ENCODE measurements at places on chromosomes 2 and 18. TPM values are rescaled to one million over a fixed set of nuclear protein-coding genes. Genes with fewer than 3 reads are reported as not detected.

GRCh38 chr2:132460781-132461180, 44.2 kb downstream of the GPR39 start:
- H3K27me3 ChIP-seq: no peaks in the 10 kb centered on the region
- no peaks in the 10 kb centered on the region for H3K4me1 ChIP-seq
- no peak for DNase-seq
- H3K27ac ChIP-seq: no peak overlapping the region
- no peaks in the 10 kb centered on the region for H3K36me3 ChIP-seq

The NDC80 gene
- 43.7 TPM for total RNA-seq

DNA sequence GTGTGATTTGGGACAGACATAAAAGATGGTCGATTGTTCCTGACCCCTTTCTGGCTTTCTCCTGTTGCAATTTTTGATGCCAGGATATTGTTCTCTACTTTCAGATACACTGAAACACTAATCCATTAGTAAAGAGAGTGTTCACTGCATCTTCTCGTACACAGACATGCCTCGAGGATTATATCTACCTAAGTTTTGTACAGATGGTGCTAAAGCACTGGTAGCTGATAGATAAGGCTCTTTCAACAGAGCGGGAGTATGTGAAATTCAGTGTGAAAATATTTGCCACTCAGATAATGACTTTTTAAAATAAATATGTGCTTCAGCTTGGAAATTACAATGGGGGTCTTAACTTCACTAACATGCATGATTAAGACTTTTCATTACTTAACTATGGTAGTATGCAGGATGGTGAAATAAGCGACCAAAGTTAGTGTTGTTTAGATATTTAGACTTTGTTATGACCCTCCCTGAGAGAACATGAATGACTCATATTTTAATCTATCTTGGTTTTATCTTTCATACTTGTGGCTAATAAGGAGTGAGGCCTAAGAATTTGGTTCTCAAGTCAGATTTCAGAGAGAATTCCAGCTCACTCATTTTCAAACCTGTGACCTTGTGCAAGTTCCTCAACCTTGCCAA, 474.9 kb downstream of the NRXN1 start:
- H3K4me1 ChIP-seq: no peaks in the 10 kb centered on the region
- DNase-seq: no peak
- H3K4me3 ChIP-seq: no peak overlapping the region
- H3K36me3 ChIP-seq: no peaks in the 10 kb centered on the region

GRCh38 chr2:189086250-189086649, 93.3 kb downstream of the COL5A2 start:
- H3K4me1 ChIP-seq: no peaks in the 10 kb centered on the region
- H3K27me3 ChIP-seq: no peaks in the 10 kb centered on the region
- no peak for DNase-seq
- no peak overlapping the region for H3K27ac ChIP-seq
- H3K36me3 ChIP-seq: no peaks in the 10 kb centered on the region

The RNF181 gene
- total RNA-seq: 180 TPM

DNA sequence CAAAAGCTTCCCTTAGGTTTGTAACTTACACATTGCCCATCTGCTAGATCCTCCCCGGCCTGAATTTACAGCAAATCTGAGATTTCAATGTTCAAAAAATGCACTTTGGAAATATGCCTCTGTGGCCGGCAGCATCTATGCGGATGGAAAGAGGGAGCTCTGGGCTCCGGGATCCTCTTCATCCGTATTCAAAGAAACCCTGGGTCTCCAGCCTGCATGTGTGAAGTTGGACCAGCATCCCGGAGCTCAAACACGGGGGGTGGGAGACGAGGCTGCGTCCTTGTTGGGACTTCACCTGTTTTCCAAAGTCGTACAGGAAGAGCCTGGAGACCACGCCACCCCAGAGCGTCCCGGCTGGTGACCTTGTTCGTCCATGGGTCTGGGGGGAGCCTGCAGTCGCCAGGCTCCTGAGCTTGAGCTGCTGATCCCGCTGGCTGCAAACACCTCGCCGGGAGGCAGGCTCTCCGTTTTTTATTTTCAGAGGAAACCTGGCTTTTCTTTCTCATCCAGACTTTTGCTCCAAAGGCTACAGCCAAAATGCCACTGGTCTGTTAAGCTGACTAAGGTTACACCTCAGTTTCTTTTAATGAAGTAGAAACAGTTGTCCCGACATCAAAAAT, 77.4 kb downstream of the PTGR3 start:
- DNase-seq: no peak
- H3K4me3 ChIP-seq: no peak overlapping the region
- peaks cover 3% of the 10 kb centered on the region for H3K27me3 ChIP-seq
- no peak overlapping the region for H3K27ac ChIP-seq
- peaks cover 14% of the 10 kb centered on the region for H3K4me1 ChIP-seq

The KCNF1 gene
- 0.57 TPM for total RNA-seq

The CYP26B1 gene
- 10.3 TPM for total RNA-seq

The BUB1 gene
- total RNA-seq: 52.9 TPM

The CTIF gene
- 1.7 TPM for total RNA-seq

DNA sequence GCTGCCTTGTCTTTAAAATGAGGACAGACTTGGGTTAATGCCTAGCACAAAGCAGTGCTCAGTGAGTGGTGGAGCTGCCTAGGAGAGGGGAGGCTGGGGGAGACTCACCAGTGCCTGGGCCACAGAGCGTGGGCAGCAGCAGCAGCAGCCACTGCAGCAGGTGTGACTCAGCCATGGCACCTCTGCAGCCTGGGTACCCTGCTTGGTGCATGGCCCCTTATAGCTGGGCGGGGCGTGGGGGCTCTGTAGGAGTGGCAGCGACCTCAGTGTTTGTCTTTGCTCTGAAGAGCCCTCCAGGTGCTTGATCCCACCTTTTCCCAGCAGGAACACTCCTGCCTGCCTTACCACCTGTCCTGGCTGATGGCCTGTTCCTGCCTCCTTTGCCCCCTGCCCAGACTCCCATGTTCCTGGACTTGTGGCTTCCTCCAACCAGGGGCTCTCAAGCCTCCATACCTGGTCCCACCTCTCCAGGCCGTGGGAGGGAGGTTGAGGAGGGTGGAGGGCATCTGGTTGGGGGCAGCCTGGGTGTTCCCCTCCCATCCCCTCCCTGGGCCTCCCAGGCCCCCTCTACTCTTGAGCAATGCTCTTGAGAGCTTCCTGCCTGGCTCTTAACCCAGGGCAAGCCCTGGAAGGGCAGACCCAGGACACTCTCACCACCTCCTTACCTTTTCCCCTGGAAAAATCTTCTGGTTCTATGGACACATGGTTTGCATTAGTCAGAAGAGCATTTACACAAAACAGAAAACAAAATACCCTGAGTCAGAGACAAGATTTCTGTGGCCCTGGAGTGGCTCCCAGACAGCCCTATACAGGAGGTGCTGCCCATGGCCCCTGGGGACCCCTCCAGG, at the start of gene SFTPB:
Gene SFTPB (minus strand): TSS at position 191 of the 848 bp plus-strand sequence. CDS start 16 bp downstream, at position 175.
- H3K27me3 ChIP-seq: no peaks in the 10 kb centered on the region
- no peak within 1 kb of the TSS for H3K27ac ChIP-seq
- DNase-seq: no peak
- H3K36me3 ChIP-seq: no peaks in the 10 kb centered on the region
- no peak within 1 kb of the TSS for H3K4me3 ChIP-seq

DNA sequence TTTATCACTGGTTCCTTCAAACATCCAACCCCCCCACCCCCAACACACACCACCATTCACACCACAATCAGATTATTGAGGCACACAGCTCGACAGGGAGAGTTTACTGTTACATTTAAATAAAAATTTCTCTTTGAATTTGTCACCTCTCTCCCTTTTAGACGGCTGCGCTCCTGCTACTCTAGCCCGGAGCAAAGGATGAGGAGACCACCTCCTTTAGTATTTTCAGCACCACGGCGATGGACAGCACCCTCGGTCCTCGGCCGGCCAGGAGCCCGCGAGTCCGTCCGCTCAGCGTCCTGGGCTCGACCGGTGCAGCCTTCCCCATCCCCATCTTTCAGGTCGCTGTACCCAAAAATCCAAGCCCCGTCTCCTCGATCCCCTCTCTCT, 892 bp downstream of the CELF4 start:
- H3K36me3 ChIP-seq: no peaks in the 10 kb centered on the region
- no peaks in the 10 kb centered on the region for H3K4me1 ChIP-seq
- H3K27me3 ChIP-seq: peaks cover 50% of the 10 kb centered on the region
- DNase-seq: peak; percentile 3
- no peak overlapping the region for H3K4me3 ChIP-seq

The AOX1 gene
- 0.42 TPM for total RNA-seq

GRCh38 chr2:98474979-98475632, 30.4 kb downstream of the INPP4A start:
- no peak for DNase-seq
- no peak overlapping the region for H3K4me3 ChIP-seq
- peaks cover 38% of the 10 kb centered on the region for H3K4me1 ChIP-seq
- no peaks in the 10 kb centered on the region for H3K27me3 ChIP-seq
- no peak overlapping the region for H3K27ac ChIP-seq

DNA sequence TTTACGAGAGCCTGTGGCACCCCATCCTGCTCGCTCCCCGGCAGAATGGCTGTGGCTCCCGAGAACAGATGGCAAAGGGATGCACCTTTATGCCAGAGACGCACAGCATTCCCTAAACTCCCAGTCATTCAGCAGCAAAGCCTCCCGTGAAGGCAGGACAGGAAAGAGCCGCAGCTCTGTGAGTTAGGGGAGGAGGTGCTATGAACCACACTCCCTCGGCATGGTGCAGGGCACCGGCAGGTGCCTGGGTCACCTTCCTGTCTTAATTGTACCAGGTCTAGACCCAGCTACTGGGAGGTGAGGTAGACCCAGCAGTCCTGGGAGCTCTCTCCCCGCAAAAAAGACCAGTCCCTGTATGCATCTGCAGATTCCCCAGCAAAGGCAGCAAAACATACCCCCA, 149.8 kb downstream of the TWIST2 start:
- DNase-seq: no peak
- no peaks in the 10 kb centered on the region for H3K27me3 ChIP-seq
- no peak overlapping the region for H3K4me3 ChIP-seq
- no peaks in the 10 kb centered on the region for H3K36me3 ChIP-seq

DNA sequence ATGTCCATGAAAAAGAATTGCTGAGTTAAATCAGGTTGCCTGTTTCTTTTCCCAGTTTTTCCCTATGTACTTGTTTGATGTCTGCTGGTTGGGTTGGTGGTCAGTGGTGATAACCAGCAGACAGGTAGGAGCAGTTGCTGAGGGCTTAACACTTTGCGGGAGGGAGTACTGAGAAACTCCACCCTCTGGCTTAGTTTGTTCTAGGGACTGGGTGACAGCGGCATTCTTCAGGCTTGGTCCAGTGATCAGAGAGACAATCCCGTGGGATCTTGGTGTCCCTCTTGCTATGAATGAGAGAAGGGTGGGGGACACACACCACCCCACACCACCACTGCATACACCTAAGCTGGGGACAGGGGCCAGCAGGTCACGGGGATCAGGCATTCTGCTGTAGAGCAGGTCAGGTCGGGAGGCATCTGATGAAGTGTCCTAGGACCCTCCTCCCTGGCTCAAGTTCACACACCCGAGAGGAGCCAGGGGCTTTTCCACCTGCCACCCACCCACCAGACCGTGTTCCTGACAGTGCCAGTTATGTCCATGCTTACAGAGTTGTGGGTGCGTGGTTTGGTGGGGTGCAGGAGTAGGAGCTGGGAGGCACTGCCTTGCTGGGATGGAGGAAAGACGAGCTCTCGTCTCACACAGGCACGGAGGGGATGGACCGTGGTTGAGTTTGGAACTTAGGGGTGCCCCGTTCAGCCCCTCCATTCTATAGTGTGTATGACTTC, 21.3 kb upstream of the ALLC start:
- H3K36me3 ChIP-seq: no peaks in the 10 kb centered on the region
- no peaks in the 10 kb centered on the region for H3K27me3 ChIP-seq
- H3K27ac ChIP-seq: no peak overlapping the region
- no peak overlapping the region for H3K4me3 ChIP-seq
- peaks cover 3% of the 10 kb centered on the region for H3K4me1 ChIP-seq
- no peak for DNase-seq

DNA sequence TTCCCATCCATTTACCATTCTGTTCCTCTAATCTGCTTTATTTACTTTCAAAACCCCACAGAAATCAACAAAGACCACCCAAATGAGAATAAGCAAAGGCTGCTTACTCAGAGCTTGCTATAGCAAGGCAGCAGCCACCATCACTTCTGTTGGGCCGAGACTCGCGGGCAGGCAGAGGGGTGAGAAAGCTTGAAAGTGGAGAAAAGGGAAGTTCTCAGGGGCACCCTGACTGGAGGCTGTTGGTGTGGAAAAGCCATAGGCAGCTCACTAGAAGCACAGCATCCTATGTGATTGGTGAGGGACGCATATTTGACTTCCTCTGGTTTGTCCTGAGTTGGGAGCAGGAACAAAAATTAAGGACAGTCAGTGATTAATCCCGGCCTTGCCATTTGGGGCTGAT, 269.7 kb upstream of the THSD7B start:
- no peaks in the 10 kb centered on the region for H3K36me3 ChIP-seq
- no peak overlapping the region for H3K27ac ChIP-seq
- no peaks in the 10 kb centered on the region for H3K27me3 ChIP-seq
- DNase-seq: no peak

DNA sequence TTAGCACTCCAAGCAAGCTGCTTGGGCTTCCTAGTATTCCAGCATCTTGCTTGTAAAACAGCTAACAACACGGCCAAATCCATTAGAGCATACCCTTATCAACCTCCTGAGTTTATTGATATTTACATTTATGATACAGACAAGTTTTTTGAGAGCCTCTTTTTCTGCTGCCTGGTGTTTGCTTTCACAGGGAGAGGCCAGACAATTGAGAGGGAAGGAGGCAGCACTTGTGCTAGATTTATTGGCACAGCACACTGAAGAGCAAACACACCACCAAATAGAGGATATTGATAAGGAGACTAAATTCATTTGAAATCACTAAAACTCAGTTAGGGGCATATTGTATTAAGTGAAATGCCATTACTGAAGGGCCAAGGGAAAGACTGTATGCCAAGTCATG, 1142.3 kb upstream of the FANCL start:
- no peaks in the 10 kb centered on the region for H3K27me3 ChIP-seq
- DNase-seq: no peak
- H3K36me3 ChIP-seq: no peaks in the 10 kb centered on the region
- H3K27ac ChIP-seq: no peak overlapping the region
- H3K4me3 ChIP-seq: no peak overlapping the region

The PTPRM gene
- 37.3 TPM for total RNA-seq

The LIMS4 gene
- 0.71 TPM for total RNA-seq

The HOXD3 gene
- total RNA-seq: 0.28 TPM

- H3K4me3 ChIP-seq: no peak overlapping the region
- peak; percentile 73 for DNase-seq
- H3K27ac ChIP-seq: no peak overlapping the region
Measured at GRCh38 chr18:37778417-37779165, 213.0 kb upstream of the CELF4 start.

DNA sequence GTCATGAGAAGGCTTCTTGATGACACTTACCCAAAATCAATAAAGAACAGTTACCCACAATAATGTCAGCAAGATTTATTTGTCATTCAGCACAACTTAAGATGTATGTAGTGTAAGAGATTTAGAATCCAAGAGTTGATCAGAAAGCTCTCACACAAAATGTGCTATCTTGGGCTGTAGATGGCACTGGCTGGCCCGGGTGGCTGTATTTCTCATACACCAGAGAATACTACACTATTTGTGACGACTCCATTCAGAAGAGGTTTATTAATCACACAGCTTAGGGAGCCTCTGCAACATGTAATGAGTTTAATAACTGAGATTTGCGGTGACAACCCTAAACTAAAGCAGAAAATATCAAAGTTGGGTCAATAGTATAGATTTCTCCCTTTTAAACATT, 530.4 kb upstream of the KLHL29 start:
- no peaks in the 10 kb centered on the region for H3K36me3 ChIP-seq
- DNase-seq: no peak
- H3K27me3 ChIP-seq: no peaks in the 10 kb centered on the region
- H3K27ac ChIP-seq: no peak overlapping the region
- H3K4me1 ChIP-seq: no peaks in the 10 kb centered on the region
